ENCODE measurements at places on chromosomes 2 and 18.

- DNase-seq: no peak
Observed at GRCh38 chr2:36707050-36707449, 10.5 kb downstream of the VIT start.

DNA sequence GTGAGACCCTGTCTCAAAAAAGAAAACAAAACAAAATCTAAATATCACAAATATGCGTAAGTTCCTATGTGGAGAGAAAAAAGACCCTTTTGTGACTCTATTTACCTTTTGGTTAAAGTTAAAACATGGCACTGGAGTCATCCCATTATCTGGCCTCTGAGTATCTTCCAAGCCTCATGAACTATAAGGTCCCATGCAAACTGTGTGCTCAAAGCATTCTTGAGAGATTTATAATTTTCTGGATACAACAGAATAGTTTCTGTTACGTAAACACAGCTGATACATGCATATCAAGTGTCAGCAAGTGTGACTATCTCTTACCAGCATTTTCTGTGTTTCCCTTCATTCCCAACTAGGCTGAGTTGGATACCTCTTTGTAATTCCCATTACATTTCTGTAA is 8.8 kb upstream of the NOSTRIN start:
- DNase-seq: no peak

DNA sequence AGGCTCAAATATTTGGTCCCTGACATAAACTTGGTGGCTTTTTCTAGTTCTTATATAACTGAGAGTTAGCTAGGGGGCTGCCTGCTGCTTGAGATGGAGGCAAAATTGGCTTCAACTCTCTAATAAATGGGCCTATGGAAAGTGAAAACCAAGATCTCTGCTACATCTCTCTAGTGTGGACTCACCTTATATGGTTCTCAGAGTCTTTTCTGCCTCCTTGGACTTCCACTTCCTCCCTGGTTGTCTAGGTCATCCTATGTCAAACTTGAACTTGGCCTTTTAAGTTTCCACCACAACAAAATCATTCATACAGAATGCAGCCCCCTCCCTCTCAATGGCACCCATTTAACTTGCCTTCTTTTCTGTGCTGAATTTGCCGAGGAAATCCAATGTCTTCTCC is 23.9 kb upstream of the ARHGAP25 start:
- no peak for DNase-seq

DNA sequence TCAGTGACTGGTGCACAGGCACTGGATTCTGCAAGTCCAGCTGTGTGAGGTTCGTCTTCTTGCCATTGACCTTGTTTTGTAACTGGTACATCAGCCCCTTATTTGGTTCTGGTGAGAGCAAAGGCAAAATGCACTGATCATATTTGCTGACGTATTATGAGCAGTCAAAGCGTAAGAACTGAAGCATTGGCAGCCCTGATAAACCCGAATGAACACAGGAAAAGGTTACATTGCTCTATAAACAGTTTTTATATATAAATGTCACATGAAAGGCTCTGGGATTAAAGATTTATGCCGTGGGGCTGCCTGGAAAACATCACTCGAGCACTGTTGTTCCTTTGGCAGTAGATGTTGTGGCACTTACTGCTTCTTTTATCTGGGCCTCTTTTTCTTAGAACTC is 167.9 kb downstream of the IRS1 start:
- no peak for DNase-seq

DNA sequence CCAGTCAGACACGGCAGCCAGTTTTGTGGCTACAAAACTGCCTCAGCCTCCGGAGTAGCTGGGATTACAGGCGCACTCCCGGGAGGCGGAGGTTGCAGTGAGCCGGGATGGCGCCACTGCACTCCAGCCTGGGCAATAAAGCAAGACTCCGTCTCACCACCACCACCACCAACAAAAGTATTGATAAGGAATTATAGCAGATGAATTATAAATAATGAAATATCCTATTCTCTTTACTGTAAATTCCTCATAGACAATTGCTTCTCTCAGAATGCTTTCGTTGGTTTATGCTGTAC is 1.4 kb upstream of the FAM161A start:
- DNase-seq: no peak

DNA sequence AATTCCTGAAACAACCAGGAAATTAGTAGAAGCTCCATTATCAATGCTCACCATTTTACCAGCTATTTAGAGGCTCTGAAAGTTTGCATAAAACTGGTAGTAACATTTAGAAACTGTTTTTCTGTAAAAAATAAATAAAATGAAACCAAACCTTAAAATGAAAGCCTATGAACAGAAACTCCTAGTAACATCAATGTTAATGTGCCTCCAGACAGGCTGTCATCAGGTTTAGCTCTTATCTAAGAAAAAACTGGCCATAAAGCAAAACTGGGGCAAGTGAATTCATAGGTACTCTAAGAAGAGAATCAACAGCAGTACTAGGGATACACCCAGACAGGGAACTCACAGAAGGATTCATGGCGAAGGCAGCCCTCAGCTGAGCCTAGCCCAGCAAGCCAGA is 8.0 kb downstream of the E2F6 start:
- no peak for DNase-seq

GRCh38 chr2:12762976-12763375 is 46.2 kb downstream of the TRIB2 start:
- no peak for DNase-seq

- DNase-seq: no peak
Observed at GRCh38 chr2:217228732-217229131, 368.9 kb upstream of the TNP1 start.

DNA sequence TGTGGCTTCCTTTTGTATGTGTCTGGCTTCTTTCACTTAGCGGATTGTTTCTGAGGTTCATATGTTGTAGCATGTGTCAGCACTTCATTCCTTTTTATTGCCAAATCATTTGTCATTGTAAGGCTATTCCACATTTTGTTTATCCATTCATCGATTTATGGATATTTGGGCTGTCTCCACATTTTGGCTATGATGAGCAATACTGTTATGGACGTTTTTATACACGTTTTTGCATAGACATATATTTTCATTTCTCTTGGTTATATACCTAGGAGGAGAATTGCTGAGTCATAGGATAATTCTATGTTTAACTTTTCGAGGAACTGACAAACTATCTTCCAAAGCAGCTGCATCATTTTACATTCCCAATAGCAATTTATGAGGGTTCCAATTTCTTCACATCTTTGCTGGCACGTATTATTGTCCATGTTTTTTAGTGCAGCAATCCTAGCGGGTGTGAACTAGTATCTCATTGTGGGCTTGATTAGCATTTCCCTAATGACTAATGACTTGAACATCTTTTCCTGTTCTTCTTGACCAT is 48.1 kb upstream of the TBC1D8 start:
- DNase-seq: no peak

GRCh38 chr18:572091-572830 is 7.9 kb upstream of the CETN1 start:
- DNase-seq: no peak

DNA sequence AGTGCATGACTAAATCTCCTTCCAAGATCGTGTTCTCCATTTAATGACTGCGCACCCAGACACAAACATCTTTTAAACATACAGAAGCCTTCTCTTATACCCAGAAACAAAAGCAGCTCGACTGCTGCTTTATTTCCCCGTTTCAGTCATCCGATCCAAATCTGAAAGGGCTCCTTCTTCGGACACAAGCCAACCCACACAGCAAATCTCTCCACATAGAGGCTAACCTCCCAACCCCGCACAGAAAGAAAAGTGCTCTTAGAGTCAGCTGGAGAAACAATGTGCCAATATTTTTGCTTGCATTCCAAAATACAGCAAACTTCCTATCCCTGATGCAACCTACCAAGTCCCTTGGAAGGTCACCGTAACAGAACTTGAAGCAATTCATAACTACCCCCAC is 29.1 kb downstream of the GAREM1 start:
- DNase-seq: no peak

GRCh38 chr2:144027593-144027992 is 492.3 kb downstream of the ZEB2 start:
- DNase-seq: no peak

- no peak for DNase-seq
Observed at GRCh38 chr2:66583881-66584280, 149.0 kb downstream of the MEIS1 start.

DNA sequence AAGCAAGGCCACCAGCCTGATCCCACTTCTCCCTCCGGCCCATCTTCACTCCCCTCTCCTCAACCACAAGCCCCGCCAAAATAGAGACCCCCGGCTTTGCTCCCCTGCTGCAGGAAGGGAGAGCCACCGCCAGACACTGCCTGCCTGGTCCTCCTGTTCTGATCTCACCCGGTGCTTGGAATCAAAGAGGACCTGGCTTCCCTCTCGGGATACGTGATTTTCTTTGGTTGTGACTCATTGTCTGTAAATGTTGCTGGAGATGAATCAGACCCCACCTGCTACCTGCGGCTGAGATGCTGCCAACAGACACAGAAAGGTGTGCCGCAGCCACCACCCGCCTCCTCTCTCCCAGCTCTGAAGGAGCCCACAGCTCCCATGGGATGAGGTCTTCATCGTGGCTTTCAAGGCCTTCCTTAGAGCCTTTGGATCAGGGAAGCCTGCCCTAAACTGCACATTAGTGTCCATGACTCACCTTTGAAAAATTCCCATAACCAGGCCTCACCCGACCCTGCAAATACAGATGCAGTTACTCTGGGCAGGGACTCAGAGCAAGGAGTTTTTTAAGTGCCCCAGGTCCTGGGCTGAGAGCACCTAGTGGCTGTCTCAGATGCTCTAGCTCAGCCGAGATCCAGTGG is 79.4 kb upstream of the ZNF532 start:
- no peak for DNase-seq

All from activated naive CD4-positive, alpha-beta T cell (primary cell).